Stimulated activated CD8-positive, alpha-beta memory T cell treated with anti-CD3 and anti-CD28 coated beads, Interleukin-2, amount 100 ng/mL, for 48 hours (primary cell): ENCODE measurements at places on chromosomes 2 and 18.
A peak's percentile ranks its signal among the peaks of the same experiment; 100 is the strongest.

DNA sequence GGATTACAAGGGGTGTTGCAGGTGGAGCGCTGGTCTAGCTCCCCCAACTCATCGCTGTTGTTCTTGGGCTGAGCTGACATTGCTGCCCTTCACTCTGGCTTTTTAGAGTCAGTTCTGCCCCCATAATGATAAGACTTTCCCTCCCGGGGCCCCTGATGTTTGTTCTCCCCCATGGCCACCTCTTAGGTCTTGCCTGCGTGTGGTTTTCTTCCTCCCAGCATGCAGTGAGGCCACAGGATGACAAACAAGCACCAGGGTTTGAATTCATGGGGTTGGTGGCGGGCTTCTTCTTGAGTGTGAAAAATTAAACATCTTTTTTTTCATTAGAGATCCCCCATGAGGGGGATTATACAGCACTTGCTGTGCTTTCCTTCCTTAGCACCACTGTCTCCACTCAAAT is 74.1 kb downstream of the CTAGE1 start:
- no peak for DNase-seq

DNA sequence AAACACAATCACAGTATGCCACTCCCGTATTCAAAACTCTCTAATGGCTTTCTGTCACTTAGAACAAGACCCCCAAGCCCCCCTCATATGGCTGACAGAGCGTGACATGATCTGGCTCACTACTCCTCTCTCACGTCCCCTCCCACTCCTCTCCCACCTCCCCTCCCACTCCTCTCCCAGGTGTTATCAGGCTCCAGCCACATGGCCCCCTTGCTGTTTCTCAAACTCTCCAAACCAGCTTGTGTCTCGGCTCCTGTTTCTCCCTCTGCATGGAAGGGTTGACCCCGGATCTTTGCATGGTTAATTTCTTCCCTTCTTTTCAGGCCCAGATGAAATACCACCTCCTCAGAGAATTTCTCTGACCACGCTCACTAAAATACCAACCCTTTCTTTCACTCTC is 180.8 kb downstream of the SLC8A1 start:
- DNase-seq: no peak

GRCh38 chr2:42254186-42254895 is 85.2 kb downstream of the EML4 start:
- no peak for DNase-seq

- DNase-seq: no peak
Measured at GRCh38 chr2:225367482-225367881, 32.0 kb upstream of the NYAP2 start.

- DNase-seq: no peak
Measured at GRCh38 chr2:64013053-64013452, 6.2 kb downstream of the VPS54 start.

DNA sequence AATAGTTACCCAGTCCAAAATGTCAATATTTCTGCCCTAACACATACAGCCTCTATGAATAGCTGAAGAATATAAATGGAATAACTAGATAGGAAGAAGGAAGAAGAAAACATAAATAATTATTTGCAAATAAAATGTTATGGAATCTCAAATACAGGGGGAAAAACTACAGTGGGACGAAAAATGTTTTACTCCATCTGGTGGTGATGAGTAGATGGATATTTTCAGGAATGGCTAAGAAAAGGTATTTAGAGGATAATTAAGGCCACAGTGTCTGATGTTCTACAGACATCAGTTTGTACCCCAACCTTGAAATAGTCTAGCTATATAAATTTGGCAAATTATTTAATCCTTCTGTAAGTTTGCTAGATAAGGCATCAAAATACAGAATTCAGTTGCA is 178.1 kb upstream of the FSHR start:
- no peak for DNase-seq

- no peak for DNase-seq
Measured at GRCh38 chr2:10325278-10326145, 22.8 kb downstream of the HPCAL1 start.

DNA sequence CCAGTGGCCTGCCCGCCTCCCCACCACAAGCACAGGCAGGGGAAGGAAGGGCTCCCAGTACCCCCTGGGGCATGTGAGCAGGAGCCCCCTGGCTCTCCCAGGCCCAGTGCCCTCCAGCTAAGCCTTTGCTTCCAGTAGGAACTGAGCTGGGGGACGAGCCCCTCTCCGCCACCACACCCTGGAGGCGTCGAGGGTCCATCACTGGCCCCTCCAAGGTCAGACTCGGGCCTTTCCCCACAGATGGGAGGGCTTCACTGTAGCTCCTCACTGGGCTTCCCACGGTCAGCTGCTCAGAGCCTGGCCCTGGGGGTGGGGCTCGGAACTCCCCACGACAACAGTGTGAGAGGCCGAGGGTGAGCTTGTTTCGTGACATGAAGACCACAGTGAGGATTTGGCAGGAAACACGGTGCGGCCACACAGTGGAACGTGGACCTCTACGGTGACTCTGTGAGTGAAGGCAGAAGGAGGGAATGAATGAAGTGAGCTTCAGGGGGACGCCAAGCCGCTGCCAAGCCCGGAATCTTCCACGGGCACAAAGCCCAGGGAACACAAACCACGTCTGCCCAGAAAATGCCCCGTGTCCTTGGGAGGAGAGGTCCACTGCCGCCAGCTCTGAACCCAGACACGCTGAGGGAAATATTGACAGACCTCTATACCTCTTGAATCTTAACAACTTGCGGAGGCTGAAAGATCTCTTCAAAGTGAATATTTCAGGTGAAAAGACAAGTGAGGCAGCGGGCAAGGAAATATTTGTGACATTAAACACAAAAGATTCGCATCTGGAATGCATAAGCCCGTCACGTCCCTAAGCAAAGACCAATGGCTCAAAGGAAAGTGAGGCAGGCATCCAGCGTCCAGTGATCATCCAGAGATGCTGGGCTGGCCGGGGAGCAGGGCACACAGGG is 144.8 kb upstream of the GPC1 start:
- no peak for DNase-seq

DNA sequence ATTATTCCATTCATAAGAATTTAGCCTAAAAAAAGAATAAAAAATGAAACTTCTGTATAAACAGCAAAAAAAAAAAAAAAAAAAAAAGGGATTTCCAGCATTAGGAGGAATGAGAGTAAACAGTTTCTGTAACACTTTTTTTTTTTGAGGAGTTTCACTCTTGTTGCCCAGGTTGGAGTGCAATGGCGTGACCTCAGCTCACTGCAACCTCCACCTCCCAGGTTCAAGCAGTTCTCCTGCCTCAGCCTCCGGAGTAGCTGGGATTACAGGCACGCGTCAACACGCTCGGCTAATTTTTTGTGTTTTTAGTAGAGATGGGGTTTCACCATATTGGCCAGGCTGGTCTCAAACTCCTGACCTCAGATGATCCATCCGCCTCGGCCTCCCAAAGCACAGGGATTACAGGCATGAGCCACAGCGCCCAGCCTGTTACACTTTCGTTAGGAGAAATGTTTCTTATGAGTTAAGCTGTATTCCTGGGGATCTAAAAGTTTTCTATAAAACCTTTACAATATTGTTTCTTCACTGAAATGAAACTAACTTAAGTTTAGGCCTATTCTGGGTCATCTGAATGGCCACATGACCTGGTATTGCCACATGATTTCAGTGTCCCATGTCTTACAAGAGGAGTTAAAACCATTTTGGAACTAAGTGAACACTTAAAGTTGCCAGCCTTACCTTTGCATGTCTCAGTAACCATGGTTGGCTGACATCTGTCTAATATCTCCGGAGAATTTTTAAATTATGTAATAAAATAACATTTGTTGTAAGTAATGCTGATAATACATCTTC is 17.5 kb downstream of the SMAD2 start:
- DNase-seq: no peak

DNA sequence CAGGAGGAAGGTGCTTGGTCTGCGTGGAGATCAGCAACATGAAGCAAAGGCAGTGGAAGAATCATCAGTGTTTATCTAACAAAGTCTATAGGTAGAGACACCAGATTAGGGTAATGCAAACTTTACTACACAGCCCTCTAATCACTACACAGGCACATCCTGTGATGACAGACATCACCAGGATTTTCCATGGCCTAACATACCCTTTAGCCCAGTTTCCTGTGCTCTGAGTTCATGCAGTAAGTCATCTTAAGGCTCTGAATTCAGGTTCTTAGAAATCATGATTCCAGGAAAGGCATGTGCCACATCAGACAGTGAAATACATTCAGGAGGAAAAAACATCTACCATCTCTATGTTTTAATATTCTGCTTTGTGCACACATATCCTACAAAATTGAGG is 708.5 kb upstream of the SLC8A1 start:
- no peak for DNase-seq

DNA sequence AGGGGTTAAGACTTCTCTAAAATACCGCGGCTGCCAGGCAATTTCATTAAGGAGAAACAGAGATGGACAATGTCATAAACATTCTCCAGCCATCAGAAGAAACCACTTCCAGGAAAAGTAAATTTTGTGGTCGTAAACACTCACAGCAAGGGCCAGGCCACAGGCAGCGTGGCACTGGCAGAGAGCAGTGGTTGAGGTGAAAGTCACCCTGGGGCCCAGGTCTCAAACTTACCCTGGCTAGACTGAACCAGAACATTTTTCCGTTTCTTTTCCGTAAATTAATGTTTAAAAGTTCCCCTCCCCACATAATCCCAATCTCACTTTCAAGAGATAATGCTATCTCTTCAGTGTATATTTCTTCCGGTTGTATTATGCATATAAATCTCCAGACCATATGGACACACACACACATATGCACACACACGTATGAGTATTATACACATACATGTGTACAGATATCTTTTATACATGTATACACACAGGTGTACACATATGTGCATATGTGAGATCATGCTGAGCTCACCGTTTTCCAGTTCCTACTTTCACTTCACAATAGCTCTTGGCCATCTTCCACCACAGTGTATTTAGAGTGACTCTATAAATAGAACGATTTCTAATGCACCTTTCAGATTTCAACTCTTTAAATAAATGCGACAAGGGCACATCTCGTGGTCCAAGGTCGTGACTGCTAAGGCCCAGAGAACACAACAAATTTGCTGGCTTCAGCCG is 90.1 kb downstream of the MALT1 start:
- no peak for DNase-seq

GRCh38 chr18:3593904-3594759 is 144.2 kb downstream of the TGIF1 start:
- DNase-seq: peak; percentile 56

DNA sequence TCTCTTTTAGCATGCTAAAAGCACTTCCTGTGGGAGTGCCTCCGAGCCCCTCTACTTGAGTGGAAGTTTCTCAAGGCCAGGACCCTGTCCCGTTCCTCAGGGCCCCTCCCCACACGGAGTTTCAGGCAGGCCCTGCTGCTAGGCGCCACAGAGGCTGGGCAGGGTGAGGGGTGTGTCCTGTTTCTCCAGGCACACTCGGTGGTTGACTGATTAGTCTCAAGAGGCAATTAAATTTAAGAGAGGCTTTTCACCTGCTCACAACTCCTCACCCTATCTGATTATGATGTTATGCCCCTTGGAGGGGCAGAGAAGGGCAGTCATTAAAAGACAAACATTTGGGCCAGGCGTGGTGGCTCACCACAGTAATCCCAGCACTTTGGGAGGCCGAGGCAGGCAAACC is 160.8 kb upstream of the HAAO start:
- no peak for DNase-seq

DNA sequence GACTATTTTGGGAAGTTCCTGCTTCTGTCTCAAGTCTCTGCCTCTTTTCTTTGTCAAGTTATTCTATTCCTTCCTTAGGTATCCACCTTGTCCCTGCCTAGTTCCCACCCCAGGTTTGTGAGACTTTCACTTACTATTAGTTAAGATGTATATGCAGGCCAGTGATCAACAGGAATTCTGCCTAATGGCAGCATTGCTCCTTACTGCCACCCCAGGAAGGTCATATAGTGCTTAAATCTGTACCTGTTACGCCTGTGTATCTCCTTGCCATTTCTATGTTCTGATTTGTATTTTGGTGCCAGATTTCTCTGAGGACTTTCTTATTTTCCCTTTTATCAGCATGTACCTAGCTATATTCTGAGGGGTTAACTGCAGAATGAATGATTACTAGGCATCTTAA is 746.0 kb upstream of the TMEFF2 start:
- no peak for DNase-seq

DNA sequence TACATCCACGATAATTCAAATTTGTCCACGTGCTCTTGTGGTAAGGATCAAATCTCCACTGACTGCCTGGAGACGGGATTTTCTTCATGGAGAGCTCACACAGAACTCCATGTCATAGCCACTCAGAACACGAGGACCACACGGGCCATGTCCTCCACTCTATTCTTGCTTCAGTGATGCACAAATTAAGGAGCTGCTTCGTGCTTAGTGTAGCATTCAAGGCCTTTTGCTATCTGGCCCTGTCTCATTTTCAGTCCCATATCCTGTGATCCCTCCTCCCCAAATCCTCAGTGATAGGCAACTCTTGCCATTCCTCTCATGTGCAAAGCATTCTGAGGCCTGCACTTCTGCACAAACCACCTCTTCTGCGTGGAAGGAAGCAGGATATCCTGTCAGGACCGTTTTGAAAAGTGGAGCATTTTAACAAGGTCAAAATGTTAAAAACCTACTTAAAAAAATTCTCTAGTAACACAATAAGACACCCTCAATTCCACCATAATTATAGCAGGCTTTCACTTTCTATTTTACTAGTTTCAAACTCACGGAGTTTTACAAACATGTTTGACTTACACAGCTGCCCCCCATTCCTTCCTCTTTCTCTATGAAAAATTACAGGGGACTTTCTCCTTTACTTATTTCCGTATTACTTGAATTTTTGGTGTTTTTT is 35.2 kb downstream of the ST3GAL5 start:
- DNase-seq: no peak

- no peak for DNase-seq
Measured at GRCh38 chr2:46349115-46349547, 51.9 kb downstream of the EPAS1 start.

GRCh38 chr18:12769644-12770440 is 67.0 kb downstream of the PSMG2 start:
- DNase-seq: no peak

DNA sequence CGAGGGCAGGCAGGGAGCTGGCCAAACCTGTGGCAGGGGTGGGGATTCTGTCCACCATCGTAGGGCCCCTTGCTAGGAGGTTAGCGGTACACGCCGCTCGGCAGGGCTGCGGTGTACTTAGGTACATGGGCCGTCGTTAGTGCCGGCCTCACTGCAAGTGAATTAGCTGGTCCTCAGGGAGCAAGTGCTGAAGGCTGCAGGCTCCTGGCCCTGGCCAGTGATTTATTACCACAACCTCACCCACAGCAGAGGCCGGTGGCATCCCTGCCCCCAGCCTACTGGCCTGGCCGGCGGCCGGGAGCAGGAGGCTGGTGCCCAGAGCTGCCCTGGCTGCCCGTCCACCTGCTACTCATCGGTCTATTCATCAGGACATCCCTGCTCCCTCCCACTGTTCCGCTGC is 19.6 kb upstream of the PTMA start:
- DNase-seq: no peak
